Activated CD4-positive, alpha-beta memory T cell treated with anti-CD3 and anti-CD28 coated beads for 36 hours (primary cell): ENCODE measurements at places on chromosomes 2 and 18.

- no peak for DNase-seq
Observed at GRCh38 chr18:9803698-9804516, 81.9 kb upstream of the TXNDC2 start.

- no peak for DNase-seq
Observed at GRCh38 chr18:22604986-22605421, 187.3 kb upstream of the CTAGE1 start.

DNA sequence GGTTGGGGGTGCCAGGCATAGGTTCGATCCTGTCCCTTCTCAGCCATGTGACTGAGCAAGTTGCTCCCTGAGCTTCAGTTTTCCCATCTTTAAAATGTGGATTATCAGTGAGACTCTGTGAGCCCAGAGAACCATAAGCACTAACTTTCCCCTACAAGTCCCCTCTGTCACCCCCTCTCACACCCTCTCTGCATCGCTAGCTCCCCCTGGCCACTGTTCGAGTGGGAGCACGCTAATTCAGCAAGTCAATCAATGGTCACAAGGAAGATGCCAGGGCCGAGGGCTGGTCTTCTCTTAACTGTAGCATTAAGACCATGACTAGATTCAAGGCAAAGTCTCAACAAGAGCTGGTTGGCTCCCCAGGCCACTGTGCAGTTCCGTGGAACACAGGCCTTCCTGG, 66.2 kb downstream of the BCL2L11 start:
- DNase-seq = no peak

- no peak for DNase-seq
Observed at GRCh38 chr18:45571195-45571594, 44.1 kb upstream of the SLC14A2 start.

DNA sequence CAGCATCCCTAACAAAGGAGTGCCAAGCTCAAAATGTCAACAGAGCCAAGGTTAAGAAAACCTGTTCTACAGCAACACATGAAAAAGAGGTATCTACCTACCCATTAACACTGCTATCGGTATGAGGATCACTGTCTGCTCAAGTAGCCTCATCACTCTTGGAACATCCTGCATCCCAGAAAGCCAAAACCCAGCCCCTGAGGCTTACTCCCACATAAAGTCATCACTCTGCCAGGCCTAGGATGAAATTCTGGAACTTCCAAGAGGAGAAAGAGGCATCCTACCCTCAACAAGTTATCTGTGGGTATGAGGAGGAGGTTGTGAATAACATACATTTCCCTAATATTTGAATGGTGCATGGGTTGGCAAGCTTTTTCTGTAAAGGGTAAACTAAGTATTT, 25.5 kb downstream of the CDH2 start:
- no peak for DNase-seq

- no peak for DNase-seq
Observed at GRCh38 chr18:62332964-62333695, 8.0 kb downstream of the TNFRSF11A start.

GRCh38 chr2:121363632-121364420, 78.8 kb upstream of the TFCP2L1 start:
- DNase-seq = no peak

DNA sequence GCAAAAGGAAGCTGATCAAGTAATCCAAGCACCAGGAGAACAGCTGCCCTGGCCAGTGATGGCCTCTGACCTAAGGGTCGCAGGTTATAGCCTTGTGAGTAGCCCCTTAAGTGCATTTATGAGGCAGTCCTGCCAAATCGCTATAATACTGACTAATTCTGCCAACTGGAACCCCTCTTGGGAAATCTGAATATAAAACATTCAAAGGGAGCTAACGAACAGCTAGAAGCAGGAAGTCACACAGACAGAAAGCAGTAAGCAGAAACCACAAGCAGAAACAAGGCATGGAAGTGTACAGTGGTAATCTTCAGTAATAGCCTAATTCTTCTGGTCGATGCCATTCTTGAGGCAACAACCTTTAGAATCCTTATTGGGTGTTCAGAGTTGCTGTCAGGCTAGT, 521.3 kb downstream of the METTL4 start:
- DNase-seq = no peak

- no peak for DNase-seq
Observed at GRCh38 chr18:725646-726045, 13.2 kb upstream of the ENOSF1 start.

GRCh38 chr2:120798567-120799247, 63.0 kb downstream of the GLI2 start:
- DNase-seq = no peak

DNA sequence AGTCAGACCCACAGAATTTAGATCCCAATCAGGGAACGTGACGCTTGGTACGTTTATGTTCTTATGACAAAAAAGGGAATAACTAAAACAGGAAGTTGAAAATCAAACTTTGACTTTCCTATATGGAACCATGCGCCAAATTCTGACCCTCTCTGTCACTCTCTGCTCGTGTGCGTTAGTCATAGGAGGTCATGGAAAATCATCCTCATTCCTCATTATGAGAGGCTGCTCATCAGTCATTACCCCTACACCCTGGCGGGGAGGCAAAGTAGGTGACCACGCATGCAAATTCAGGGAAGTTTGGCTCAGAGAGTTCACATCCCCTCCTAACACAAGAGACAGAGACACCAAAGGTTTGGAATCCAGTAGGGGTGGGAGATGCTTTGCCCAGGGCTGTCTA, 15.5 kb downstream of the IL1F10 start:
- DNase-seq = peak; percentile 38

- DNase-seq = peak; percentile 43
Observed at GRCh38 chr2:30217644-30218337, 13.5 kb upstream of the LBH start.

DNA sequence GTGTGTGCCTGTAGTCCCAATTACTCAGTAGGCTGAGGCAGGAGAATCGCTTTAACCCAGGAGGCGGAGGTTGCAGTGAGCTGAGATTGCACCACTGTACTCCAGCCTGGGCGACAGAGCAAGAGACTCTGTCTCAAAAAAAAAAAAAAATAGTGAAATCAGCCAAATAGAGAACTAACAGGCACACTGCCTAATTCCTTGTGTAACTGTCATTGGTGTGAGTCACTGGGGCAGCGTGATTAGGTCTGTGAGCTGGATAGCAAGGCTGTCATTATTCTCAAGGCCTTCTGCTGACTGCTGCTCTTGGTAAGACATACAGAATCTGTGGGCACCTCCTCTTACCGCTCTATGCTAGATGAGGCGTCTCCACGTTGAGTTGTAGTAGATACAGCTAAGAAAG, 270.3 kb downstream of the NEDD4L start:
- DNase-seq = no peak

DNA sequence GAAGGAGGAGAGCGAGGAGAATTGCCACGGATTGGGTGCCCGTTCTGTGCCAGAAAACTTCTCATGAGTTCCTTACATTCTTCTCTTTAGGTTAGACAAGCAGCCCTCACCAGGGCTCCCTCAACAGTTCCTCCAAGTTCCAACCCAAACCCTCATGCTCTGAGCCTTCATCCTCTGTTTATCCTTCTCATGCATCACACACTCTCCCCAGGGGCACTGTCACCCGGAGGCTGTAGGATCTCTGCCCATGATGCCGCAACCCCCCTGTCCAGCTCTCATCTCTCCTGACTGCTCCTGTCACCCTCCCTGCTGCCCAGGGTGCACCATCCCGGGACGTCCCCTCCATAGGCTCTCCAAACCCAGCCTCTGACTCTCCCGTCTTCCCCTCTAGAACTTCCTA, 99.4 kb upstream of the MYCN start:
- no peak for DNase-seq

DNA sequence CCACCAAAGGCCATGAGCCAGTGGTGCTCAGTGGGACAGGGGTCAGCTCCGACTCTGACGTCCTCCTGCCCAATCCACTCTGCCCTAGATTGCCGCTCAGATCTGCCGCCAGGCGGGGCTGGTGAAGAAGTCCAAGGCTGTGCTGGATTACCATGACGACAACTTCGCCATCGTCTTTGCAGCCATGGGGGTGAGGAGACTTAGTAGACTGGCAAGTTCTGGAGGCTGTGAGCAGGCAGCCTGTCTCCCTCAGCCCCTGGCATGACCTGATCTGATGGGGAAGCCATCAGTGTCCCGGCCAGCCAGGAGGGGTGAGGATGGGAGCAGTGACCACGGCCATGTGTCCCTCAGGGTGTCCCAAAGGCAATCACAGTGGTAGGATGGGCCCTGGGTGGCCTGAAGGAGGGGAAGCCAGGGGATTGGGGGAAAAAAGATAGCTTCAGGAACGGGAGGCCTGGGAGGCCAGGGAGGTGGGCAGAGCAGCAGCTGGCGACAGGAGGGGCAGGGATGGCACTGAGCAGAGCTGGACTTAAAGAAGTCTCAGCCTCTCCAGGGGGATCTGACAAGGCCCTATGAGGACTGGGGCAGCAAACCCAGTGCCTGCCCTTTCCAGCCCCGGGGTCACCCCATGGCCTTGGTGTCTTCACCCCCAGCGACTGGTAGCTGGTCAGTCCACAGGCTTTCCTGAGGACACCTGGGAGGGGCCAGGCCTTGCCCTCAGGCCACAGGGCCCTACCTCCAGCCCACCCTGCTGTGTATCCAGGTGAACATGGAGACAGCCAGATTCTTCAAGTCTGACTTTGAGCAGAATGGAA, 17.4 kb upstream of the ANKRD53 start:
- DNase-seq = peak; percentile 8

- peak; percentile 83 for DNase-seq
Observed at GRCh38 chr2:238256594-238257104, 16.8 kb upstream of the HES6 start.
